ENCODE measurements at places on chromosomes 12 and 14.

DNA sequence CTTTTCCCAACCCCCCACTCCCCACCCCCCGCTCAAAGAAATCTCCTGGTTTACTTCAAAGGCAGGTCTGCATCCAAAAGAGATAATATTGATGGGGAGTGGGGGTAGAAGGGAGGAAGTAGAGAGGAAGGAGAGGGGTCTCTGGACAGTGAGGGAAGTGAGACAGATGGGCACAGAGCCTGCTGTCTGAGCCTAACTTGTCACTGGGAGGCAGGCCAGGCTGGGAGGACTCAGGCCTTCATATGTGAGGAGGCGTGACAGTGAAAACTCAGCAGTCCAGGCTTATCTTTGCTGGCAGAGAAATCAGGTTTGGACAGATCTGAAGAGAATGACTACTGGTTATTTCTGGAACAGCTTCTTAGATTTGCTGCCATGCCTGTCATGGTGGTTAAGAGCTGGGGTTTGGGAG lies 192.3 kb downstream of the NUAK1 start:
- DNase-seq, result no peak

DNA sequence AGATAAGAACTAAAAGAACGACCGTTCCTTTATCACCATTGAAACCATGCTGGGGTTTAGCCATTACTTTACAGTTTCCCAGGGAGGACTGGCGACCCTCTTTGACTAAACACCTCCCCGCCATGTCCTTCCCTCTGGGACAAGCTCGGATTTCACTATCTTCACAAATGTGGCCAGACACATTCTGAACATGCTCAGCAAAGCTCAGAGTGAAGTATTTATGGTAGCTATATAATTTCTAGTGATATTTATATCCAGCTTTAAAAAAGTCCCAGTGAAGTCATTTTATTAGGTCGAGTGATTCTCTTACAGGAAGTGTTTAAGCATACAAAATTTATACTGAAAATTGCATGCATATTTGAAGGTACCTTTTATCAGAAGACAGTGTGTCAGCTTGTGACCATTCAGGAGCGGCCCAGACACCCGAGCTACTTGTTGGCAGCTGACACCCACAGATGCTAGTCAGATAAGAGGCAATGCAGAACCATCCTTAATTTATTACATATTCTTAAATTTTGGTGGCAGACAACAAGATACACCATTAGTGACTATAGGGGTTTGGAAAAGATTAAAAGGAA lies 36.8 kb downstream of the NIN start:
- no peak for DNase-seq

- DNase-seq, result no peak
Observed at GRCh38 chr12:11651785-11652184, 2.3 kb downstream of the ETV6 start.

DNA sequence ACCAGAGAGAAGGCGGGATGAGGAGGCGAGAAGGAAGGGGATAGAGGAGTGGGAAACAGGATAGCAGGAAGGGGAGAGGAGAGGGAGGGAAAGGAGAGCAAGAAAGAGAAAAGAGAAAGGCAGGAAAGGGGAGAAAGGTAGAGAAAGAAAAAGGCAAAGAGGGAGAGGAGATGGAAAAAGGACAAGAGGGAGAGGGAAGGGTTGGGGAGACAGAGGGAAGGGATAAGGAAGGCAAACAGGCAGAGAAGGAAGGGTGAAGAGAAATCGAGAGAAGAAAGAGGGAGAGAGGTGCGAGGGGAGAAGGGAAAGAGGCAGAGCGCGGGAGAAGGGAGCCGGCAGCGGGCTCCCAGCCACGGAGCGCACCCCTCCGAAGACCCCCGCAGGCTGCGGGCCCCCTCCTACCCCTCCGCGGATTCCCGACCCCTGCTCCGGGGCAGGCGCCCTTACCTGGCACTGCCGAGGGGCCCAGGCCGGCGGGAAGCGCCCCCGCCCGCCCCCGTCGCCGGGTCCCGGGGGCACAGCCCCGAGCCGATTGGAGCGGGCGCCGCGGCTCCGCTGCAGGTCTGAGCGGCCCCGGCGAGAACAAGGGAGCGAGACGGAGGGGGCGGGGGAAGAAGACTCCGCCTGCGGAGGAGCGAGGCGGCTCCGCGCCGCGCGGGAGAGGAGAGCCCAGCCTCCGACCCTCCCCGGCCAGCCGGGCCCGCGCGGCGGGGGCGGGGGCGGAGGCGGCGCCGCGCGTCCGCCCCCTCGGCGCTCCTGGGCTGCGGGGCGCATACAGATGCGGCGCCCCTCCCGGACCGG lies at the start of gene CDH24:
CDH24 (minus strand) TSS at position 565 of the 801 bp plus-strand sequence. CDS start 1,787 bp downstream, outside the sequence.
- no peak for DNase-seq

DNA sequence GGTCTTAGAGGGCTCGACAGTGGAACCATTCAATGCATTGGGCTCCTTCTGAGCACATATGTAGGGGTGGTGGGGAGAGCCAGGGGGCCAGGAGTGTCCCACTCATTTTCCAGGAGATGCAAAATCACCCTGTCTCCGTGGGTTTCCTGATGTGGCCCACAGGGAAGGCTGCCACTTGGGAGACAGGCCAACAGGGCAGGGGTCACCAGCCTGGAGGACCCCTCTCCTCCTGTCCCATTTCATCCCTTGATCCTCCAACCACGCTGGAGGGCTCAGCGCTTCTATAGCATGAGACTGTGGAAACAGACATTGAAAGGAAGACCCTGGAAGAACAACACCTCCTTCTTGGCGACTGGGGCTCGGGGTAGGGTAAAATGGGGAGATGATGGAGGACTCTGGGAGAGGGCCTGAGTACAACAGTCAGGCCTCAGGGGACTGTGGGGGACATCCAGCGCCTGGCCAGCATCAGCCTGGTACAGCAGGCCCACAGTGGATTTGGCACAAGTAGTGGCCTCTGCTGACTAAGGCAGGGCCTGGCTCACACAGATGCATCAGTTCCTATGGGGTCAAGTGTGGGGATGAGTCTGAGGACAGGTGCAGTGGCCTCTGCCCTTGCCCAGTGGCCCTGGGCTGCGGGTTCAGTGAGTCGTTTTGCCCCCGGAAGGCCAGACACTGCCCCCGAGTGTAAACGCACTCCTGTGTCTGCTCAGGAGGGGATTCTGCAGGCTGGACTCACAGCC lies 68.0 kb downstream of the PRIMA1 start:
- DNase-seq, result no peak

DNA sequence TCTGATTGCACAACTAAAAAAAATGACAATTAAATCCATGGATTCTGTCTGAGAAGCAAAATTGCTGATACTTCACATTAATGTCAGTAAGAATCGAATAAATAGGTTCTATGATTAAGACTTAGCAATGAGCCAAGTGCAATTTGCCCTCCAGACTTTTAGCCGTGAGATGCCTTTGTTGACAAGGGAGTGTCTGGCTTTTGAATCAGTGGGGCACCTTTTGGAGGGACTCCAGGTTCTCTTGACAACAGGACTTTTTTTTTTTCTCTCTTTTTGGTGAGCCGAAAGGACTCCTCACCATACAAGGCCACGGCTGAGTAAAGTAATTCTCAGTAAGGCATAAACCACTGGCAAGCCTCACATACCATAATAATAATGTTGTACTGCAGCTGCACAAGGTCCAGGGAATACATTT lies 4.7 kb upstream of the MDM1 start:
- no peak for DNase-seq
